CD14-positive monocyte (primary cell): ENCODE measurements at places on chromosomes 1 and 21.

DNA sequence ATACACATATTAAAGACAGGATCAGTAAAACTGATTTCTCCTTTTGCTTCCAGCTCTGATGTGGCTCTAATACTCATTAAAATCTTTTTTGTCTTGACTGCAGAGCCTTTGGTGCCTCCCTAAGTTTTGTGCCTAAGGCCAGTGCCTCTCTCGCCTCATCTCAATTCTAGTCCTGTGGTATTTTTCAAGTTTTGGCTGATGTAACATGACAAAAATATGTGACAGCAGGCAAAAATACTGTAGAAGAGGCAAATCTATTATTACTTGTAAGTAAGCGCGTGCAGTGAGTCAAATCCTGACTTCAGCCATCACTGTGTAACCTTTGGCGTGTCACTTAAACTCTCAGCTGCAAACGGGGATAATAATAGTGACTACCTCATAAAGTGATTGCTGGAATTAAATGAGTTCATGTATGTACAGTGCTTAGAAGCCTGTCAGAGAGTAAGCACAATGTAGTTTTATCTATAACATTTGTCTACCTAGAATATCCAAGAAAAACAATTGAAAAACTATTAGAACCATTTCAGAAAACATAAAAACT is 74.0 kb downstream of the MAB21L3 start:
- DNase-seq, result no peak

DNA sequence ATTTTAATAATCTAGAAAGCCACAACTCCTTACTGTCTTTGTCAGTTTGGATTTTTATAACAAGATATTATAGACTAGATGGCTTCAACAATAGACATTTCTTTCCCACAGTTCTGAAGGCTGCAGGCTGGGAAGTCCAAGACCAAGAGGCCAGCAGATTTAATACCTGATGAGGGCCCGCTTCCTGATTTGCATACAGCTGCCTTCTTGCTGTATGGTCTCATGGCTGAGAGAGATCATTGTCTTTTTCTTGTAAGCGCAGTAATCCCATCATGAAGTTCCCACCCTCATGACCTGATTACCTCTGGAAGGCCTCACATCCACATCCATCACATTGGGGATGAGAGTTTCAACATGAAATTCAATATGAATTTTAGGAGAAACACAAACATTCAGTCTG is 9.8 kb downstream of the RPS6KC1 start:
- DNase-seq, result no peak

DNA sequence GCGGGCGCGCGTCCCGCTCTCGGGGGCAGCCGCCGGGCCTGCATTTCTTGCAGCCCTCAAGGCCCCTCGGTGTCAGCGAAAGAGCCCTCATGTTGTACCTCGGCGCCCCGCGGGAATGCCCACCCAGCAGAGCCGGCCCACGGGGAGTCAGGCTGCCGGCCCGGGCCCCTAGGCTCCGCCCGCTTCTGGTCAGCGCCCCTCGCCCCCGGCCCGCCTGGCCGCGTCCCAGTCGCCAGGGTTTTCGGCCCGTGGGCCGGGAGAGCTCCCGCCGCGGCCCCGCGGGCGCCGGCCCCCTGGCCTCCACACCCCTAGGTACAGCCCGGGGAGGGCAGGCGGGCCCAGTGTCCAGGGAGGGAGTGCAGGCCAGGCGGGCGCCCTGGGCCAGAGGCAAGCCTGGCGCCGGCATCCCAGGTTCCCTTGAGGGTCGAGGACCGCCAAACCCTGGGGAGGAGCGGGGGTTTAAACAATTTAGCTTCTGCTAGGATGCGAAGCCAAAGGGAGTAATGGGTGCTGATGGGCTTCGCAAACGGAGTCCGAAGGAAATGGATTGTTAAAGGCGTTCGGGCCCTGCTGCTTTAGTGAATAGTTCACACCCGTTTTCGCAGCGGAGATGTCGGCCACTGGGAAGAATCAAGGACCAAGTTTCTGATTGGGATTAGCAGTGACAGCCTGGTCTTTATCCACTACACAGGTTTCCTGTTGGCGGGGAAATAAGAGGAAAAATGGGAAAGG is 486 bp upstream of the KCNA3 start:
- DNase-seq, result no peak

DNA sequence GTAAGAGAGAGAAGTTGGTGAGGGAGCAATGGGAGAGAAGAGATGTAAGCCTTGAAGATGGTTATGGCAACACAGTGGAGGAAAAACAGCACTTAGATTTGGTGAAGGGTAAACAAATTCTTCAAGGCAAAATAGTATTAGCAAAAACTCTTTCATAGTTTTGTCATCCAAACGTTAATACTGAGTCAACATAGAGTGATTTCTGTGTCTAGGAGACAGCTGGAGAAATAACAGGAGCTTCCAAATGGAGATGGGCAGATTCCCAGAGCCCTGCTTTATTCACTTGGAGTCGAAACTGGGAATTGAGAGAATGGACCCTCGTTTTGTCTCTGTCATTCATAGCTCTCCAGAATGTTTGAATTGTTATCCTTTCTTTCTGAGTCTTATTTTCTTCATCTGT is 68.3 kb downstream of the PLA2G4A start:
- DNase-seq, result no peak

- DNase-seq, result no peak
Measured at GRCh38 chr21:42413093-42413492, 9.4 kb downstream of the UBASH3A start.

- no peak for DNase-seq
Measured at GRCh38 chr1:42231253-42231652, 66.7 kb upstream of the GUCA2A start.
